CD4-positive, alpha-beta T cell (primary cell): ENCODE measurements at places on chromosomes 1 and 21.
A peak's percentile ranks its signal among the peaks of the same experiment; 100 is the strongest.

DNA sequence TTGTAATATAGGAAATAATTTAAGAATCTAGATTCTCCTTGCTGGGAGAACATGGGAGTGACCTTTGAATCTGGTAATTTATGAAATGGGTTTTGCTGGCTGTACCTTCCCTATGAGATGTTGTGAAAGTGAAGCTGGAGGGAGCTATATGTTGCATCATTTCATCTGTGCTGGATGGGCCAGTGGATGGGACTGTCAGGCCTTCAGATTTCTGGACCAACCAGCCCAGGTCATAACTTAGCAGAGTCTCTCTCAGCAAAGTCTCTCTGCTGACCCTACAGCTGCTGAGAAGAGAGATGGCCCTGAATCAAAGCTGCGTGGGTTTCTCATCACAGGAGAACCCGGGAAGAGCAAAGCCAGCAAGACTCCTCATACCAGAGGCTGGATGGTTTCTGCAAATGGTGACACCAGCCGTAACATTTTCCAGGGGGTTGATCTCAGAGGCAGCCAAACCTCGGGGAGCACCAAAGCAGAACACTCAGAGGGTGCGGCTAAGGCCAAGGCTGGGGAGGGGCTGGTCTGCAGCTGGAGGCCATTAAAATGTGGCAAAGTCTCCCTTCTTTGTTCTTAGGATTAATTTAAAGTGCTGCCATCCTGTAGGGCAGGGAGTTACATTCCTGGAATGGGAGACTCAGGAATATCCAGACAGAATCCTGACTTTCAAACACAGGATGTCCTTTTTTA, 18.2 kb upstream of the PTGFRN start:
- no peak for DNase-seq

DNA sequence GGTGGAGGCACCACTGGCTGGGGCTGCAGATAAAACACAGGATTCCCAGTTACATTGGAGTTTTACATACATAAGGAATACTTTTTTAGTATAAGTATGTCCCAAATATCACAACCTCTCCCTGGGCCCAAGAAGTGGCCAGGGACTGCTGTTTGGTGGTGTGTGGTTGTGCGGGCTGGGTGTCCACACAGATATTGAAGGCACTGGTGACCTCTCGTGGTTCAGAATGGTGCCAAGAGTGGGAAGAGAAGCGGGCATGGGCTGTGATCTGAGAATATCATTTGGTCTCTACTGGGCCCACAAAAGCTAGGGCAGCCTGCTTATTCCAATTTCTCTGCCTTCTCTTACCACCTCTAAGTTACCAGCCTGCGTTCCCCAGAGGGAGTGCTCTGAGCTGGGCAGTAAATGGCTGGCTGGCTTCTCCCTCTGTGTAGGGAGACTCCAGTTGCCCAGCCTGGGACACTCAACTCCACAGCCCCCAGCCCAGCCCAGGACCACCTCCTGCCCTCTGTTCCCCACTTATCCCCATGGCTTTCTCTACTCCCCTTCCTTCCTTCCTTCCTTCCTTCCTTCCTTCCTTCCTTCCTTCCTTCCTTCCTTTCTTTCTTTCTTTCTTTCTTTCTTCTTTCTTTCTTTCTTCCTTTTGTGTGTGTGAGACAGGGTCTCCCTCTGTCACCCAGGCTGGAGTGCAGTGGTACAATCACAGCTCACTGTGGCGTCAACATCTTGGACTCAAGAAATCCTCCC, 42.8 kb upstream of the RD3 start:
- no peak for DNase-seq

- no peak for DNase-seq
Measured at GRCh38 chr1:2492091-2492490, 16.0 kb downstream of the PLCH2 start.

DNA sequence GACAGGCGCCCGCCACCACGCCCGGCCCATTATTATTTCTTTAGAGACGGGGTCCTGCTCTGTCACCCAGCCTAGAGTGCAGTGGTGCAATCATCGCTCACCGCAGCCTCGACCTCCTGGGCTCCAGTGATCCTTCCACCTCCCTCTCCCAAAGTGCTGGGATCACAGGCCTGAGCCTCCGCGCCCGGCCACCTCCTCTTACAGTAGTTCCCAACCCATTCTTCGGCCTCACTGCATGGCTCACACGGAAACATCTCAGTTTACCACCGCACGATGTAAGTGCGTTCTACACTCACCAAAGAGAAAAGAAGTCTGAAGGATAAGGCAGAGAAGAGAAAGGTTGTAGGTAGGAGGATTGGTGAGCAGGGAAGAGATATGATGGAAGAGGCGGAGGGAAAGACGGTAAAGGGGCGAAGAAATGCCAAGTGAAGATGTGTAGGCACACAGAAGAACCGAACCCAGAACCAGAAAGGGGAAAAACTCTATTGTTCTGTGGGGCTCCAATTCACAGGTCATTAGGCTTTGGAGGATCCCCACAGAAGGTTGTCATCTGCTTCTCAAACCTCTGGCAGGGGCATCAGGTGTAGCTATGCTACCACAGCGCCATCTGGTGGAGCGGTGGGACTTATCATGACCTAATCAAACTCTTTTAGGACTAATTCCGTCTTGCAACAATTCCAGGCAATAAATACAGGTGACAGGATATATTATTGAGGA, 504.2 kb downstream of the SMYD3 start:
- DNase-seq = peak; percentile 83

DNA sequence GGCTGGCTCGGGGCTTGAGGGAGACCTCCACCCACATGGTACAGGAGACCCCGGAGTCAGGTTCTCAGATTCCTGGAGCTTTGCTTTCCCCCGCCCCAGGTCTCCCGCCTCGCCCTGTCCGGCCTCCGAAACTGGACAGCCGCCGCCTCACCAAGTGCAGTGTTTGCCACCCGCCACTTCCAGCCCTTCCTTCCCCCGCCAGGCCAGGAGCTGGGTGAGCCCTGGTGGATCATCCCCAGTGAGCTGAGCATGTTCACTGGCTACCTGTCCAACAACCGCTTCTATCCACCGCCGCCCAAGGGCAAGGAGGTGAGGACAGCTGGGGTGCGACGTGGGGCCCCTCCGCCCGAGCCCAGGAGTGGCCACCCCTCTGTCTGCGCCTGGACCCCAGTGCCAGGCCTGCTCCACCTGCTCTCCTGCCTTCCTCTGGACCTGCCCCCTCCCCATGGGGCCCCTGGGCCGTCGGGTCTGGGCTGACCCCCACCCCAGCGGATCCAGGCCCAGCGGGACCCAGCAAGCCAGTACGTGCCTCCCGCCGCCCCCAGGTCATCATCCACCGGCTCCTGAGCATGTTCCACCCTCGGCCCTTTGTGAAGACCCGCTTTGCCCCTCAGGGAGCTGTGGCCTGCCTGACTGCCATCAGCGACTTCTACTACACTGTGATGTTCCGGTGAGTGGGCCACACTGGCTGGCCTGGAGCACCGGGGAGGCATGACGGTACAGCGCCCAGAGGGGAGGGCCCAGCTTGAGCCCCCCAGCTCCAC, 8.7 kb downstream of the SELENON start:
- DNase-seq = no peak

DNA sequence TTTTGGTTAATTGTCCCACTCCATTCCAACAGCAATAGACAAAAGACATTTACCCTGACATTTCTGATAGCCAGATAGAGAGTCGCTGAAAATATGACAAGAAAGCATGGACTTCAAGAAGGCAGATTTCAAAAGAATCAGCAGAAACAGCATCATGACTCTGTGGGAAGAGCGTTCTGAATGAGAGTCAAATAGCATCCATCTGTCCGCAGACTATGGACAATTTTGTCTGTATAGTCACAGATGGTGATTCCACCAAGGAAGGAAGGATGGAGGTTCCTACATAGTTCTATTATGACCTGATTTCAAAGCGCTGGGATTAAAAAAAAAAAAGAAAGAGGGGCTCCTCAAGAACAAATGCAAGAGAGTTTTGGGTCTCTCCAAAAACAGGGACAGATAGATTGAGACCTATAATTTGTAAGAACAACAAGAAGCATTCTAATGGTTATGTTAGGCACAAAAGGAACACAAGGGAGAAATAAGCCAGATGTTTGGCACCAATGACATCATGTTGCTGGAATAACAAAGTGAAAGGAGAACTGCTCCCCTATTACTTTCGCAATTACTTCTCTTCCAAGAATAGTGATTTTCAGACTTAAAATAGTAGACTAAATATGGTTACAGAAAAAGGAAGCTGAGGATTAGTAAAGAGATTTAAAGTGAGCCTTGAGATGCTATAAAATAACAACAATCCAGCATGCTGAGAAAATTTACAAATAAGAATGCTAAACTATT, 28.5 kb downstream of the NIBAN1 start:
- no peak for DNase-seq

- no peak for DNase-seq
Measured at GRCh38 chr1:8870616-8871538, 7.6 kb downstream of the ENO1 start.

DNA sequence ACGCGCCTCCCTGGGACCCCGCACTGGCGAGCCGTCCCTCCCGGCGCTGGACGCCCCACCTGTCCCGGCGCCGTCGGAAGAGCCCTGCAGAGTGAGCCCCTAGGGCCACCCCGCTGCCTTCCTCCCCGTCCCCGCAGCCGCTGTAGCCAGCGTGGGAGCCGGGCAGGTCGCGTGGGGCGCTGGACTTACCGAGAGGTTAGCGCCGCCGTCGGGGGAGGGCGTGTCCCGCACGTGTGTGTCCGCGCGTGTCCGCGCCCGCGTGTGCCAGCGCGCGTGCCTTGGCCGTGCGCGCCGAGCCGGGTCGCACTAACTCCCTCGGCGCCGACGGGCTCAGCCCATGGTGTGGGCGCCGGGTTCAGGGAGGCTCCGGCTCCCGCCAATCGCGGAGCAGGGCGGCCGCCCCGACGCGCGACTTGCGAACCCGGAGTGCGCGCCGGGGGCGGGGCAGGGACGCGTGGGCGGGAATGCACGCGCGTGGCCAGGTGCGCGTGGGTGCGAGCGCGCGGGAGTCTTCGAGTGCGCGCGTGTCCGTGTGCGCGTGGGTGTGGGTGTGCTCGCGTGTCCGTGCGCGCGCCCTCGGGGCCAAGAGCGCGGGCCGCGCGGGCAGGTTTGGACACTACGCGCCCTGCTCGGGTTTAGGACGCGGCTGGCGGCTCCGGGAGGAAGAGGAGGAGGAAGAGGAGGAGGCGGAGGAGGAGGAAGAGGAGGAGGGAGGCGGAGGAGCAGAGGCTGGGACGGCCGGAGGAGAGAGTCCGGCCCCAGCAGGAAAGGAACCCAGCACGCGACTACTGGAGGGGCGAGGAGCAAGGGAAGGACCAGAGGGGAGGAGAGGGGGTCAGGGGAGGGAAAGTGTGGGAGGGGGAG, 145.2 kb upstream of the ETS2 start:
- DNase-seq = no peak

GRCh38 chr1:7575041-7575400, 196.1 kb upstream of the VAMP3 start:
- DNase-seq = no peak

- DNase-seq = no peak
Measured at GRCh38 chr1:182666706-182667105, 17.7 kb downstream of the RGS8 start.

DNA sequence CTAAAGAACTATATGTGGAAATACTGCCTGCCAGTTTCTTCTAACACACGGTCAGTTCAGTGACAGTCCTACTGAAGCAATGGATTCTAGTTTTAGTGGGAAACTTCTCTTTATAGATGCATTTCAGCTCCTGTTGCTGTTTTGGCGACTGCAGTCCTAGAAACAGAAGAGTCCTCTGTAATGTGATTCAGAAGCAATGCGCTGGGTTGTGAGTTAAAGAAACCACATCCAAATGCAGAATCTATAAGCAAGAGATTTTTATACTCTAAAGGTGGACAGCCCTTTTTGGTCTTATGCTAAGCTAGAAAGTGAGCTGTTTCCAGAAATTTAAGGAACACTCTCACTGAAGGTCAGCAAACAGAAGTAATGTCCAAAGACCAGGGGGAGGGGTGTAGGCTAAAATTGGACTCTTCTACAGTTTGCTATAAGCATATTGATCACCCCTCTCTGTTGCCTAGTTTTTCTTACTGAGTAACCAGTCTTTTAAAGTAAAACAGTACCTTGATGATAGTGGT, 30.8 kb downstream of the DUSP10 start:
- no peak for DNase-seq

- DNase-seq = no peak
Measured at GRCh38 chr1:199809311-199809710, 218.2 kb upstream of the NR5A2 start.

DNA sequence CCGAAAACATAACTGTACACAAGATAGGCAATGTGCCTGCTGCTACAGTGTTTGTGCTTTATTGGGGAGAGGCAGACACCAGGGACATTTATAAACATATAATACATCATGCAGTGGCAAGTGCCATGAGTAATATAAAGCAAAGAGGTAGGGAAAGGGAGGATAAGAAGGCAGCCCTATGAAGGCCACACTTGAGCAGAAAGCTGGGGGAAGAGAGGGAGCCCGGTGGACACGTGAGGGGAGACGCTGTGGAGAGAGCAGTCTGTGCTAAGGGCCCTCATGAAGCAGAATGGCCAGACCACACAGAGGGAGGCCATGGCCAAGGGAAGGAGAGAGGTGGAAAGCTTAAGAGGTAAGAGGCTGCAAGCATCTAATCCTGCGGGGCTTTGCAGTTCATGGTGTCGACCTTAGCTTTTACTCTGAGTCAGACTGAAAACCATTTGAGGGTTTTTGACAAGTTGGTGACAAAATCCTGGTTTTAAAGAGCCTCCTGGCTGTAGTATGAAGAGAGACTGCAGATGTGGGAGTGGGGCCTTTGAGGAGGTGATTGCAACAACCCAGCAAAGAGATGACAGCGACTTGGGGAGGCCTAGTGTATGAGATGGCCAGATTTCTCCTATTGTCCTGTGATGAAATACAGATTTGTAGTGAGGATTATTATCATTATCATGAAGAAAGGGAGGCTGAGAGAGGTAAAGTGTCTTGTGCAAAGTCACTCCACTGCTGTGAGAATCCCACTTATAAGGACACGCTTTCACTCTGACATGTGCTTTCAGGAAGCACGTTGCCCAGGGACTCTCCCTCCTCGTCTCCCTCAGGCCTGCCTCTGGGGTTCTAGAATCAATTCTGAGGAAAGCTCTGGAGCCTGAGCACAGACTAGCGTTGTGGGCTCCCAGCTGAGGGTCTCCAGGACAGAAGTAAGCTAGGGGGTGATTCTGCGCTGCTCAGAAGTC, 192.9 kb downstream of the RHOU start:
- no peak for DNase-seq

- no peak for DNase-seq
Measured at GRCh38 chr1:204647114-204647804, 38.3 kb downstream of the LRRN2 start.

DNA sequence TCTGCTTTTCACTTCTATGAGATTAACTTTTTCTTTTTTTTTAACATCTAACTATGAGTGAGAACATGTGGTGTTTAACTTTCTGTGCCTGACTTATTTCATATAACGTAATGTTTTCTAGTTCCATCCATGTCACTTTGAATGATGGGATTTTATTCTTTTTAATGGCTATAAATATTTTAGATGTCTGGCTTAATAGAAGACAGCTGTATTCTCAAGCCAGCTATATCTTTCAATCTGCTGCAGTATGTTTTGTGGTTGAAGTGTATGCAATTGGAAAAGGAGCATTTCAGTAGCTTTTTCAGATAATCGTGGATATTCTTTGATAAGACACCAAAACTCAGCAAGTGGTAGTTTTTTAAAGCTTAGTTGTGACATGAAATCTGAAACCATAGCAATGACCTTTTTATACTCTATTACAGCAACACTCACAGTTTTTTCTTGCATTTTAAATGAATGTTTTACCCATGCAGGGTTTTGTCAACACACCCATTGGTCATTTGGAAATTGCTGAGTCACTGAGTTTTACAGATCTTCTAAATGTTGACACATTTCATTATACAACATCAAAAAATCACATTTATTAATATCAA, 5.7 kb upstream of the SVBP start:
- no peak for DNase-seq

- DNase-seq = no peak
Measured at GRCh38 chr21:32140604-32141317, 138.1 kb downstream of the MIS18A start.
